Mammary epithelial cell (primary cell): ENCODE measurements at places on chromosomes 2 and 18. TPM values are rescaled to one million over a fixed set of nuclear protein-coding genes. Genes with fewer than 3 reads are reported as not detected.

Gene TTR
- polyA plus RNA-seq, result not detected

Gene CCDC68
- 0.09 TPM for polyA plus RNA-seq

Gene SH2D6
- 0.06 TPM for polyA plus RNA-seq

Gene CDK15
- polyA plus RNA-seq, result 3.1 TPM

Gene MTA3
- polyA plus RNA-seq, result 22.2 TPM

Gene ADCYAP1
- not detected for polyA plus RNA-seq

Gene CXCR2
- 0.37 TPM for polyA plus RNA-seq

Gene ACKR3
- polyA plus RNA-seq, result 15.3 TPM

Gene LDAH
- 9.5 TPM for polyA plus RNA-seq

Gene CCDC74A
- polyA plus RNA-seq, result 15.1 TPM

Gene ABHD3
- 14.1 TPM for polyA plus RNA-seq

Gene PLB1
- polyA plus RNA-seq, result 2.0 TPM

Gene ALLC
- polyA plus RNA-seq, result not detected

Gene ASB18
- polyA plus RNA-seq, result not detected

Gene UPP2
- not detected for polyA plus RNA-seq
